SK-N-MC (cell line): ENCODE measurements at places on chromosomes 16 and 17.

- no peak for DNase-seq
Observed at GRCh38 chr17:431494-431893, 78.9 kb upstream of the RPH3AL start.

DNA sequence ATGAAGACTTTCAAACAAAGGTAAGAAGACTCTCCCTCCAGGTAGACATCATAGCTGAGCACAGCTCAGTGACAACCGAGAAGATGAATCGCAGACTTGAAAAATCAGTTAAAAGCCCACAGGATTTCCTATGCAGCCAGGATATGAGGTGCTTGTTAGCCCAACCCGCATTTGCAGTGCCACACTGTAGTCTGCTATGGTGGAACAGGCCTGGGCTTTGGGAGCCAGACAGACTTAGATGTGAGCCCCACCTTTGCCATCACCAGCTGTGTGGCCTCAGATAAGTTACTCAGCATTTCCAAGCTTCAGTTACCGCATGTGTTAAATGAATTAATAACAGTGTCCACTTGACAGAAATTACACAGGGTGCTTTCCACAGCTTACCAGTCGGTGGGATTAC lies 204.4 kb upstream of the HS3ST3A1 start:
- no peak for DNase-seq

- DNase-seq = no peak
Observed at GRCh38 chr16:66443269-66443652, 16.2 kb downstream of the BEAN1 start.

- DNase-seq = peak; percentile 18
Observed at GRCh38 chr17:29084541-29085146, 41.7 kb downstream of the PIPOX start.

- no peak for DNase-seq
Observed at GRCh38 chr16:1102921-1103635, 7.0 kb upstream of the C1QTNF8 start.

- no peak for DNase-seq
Observed at GRCh38 chr17:30819971-30820705, 4.4 kb downstream of the CRLF3 start.

GRCh38 chr17:282912-283882 lies 69.4 kb downstream of the RPH3AL start:
- no peak for DNase-seq

DNA sequence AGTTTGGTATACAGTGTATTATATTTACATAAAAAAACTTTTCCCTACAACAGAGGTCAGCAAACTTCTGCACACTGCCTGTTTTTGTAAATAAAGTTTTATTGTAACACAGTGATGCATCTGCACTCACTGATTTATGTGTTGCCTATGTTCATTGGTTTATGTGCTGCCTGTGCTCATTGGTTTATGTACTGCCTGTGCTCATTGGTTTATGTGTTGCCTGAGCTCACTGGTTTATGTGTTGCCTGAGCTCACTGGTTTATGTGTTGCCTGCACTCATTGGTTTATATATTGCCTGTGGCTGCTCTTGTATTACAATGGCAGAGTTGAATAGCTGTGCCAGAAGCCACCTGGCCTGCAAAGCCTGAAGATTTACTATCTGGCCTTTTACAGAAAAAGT lies 81.6 kb downstream of the MYH11 start:
- no peak for DNase-seq

GRCh38 chr17:5922476-5922875 lies 147.7 kb upstream of the WSCD1 start:
- DNase-seq = no peak

DNA sequence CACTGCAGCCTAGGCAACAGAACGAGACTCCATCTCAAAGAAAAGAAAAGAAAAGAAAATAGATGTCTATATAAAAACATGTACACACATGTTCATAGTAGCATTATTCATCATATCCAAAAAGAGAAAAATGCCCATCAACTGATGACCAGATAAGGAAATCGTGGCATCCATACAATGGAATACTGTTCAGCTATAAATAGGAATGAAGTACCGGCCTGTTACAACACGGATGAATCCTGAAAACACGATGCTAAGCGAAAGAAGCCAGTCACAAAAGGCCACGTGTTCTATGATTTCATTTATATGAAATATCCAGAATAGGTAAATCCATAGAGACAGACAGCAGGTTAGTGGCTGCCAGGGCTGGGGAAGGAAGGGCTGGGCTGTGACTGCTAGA lies 65.8 kb downstream of the TBC1D16 start:
- DNase-seq = no peak

- DNase-seq = no peak
Observed at GRCh38 chr17:77326076-77326591, 185.4 kb downstream of the SEC14L1 start.

DNA sequence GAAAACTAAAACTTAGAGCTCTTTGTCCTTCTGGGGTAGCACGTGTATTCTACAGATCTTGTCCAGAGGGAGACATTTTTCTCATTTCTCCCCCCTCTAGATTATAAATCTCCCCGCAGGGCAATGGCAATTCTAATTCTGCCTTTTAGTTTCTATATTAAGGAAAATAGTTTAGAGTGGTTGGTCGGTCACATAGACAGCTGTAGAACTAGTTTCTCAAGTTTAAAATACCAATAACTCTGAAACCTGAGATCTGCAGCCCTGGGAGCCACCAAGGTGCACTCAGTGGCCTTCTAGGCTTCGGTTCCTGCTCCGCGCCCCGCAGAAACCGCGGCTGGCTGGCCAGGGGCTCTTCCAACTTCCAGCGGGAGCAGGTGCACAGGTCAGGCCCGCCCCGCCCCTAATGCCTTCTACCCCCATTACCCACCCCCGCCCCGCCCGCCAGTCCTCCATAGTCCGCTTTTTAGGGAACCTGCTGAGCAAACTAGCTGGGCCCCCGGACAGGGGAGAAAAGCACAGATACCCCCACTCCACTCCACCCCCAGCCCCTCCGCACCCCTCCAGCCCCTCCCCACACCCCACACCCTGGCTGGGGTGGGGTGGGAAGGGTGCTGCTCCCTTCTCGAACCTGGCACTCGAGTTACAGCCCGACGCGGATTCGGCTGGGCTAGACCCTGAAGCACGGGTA lies 431 bp downstream of the SLFN11 start:
- DNase-seq = no peak

GRCh38 chr16:30786936-30787612 lies at the start of gene ZNF629:
Gene ZNF629 (minus strand): TSS chr16:30787205. CDS start chr16:30784482, 2,723 bp downstream.
- DNase-seq = no peak

DNA sequence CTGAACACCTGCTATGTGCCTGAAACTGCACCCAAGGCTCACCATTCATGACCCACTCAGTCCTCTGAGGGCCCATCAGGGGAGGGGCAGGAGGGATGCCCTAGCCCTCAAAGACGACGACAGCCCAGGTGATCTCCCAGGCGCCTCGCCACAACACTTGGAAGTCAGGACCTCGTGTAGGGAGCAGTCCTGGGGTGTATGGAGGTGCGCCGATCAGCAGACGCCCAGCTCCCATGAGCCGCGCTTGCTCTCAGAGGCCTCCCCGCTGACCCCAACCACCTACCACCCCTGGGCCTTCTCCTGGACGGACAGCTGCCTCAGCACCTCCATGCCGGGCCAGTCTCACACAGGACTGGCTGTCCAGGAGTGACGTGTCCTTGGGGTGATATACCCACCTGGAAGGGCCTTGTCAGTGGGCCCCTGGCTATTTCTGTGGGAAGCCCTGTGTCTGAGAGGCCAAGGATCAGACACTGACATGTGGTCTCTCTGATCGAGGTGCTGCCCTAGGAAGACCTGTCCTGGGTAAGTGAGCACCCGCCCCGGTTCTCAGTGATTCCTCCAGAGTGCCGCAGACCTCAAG lies 26.7 kb downstream of the KDM8 start:
- no peak for DNase-seq

GRCh38 chr17:50948711-50949110 lies 82.6 kb upstream of the TOB1 start:
- DNase-seq = no peak

DNA sequence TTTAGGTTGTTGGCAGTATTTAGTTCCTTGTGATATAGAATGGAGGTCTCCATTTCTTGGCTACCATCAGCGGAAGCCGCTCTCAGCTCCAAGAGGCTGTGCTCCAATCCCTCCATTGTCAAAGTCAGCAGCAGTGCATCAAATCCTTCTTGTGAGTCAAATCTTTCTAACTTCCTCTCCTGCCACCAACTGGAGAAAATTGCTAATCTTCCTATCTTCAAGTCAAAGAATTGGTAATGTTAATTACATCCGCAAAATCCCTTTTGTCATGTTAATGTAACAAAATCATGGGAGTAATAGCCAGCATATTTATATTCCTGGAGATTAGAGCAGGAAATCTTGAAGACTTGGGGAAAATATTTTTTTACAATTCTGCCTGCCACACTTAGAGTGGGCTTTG lies 436.4 kb upstream of the DYNLRB2 start:
- no peak for DNase-seq

DNA sequence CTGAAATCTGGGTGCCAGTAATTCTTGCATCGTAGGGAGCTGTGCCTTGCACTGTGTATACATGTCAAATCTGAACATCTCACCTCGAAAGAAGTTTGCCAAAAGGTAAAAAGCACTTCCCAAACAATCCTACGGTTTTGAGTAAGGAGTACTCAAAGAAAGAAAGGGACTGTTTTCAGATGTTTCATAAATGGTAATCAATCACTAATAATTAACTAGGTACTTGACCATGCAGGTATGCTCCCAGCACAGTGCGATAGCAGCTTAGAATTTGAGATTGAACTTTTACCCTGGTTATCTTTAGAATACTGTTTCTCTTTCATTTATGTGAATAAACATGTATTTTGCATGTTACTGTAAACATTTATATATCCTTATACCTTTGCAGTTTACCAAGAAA lies 39.0 kb downstream of the PRKCA start:
- no peak for DNase-seq

DNA sequence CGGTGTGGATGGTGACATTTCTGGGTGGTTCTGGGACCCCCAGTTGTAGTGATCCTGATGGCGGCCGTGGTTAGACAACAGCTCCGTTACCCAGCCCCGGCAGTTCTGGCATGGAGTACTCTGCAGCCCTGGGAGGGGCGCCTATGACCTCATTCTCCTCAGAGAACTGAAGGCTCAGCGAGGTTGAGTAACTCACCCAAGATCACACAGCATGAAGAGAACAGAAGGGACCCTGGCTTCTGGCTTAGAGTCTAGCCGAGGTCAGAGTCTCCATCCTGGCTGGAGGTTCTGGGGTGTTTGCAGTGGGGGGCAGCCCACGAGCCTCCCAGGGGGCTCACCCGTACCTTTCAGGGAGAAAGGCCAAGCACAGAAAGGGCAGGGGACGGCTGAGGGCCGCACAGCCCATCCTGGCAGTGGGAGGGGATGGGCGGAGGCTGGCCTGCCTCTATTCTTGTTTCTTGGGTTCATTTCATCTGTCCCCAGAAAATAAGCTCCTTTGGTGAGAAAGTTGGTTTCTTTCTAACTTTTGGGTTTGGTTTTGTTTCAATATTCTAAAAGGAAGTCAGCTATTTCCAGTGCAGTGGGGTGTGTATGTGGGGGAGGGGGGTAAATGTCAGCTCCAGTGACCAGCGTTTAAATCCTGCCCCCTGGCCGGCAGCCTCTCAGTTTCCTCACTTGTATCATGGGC lies 13.2 kb downstream of the ZFPM1 start:
- DNase-seq = no peak

DNA sequence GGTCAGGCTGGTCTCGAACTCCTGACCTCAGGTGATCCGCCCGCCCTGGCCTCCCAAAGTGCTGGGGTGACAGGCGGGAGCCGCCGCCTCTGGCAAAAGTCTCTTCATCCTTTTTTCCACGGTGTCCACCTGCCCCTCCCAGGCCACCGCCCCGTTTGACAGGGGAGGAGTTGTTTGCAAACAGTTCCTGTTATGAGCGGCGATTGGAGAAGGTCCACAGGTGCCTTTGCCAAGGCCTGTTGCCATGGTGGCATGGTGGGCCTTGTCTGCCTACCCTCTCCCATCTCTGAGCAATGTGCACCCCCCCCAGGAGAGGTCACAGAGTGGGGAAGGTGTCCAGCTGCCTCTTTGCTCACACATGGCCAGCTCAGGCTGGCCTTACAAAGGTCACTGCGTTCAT lies 16.0 kb upstream of the RAP1GAP2 start:
- no peak for DNase-seq

GRCh38 chr17:4573669-4574068 lies 10.7 kb upstream of the SMTNL2 start:
- DNase-seq = no peak

GRCh38 chr17:44536090-44536953 lies 21.0 kb upstream of the FZD2 start:
- DNase-seq = peak; percentile 55

GRCh38 chr16:88120812-88121211 lies 169.6 kb downstream of the BANP start:
- no peak for DNase-seq

- no peak for DNase-seq
Observed at GRCh38 chr17:3221850-3222249, 14.4 kb downstream of the OR1A1 start.

DNA sequence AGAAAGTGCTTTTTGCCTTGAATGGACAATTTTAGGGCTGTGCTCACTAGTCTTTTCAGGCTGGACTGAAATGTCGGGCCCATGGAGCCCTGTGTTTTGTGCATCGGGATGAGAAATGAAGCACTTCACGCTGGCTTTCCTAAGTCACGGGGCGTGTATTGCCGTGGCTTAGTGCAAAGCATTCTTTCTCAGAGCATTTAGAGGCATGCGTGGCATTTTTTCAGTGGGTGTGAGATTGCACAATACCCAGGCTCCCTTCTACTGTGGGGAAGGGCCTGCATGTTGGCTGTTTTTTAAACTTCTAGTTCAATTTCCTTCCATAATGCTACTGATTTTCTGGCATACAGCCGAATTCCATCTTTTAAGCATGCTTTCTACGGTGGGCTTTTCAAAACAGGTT lies 12.6 kb upstream of the POLR3E start:
- DNase-seq = no peak

GRCh38 chr17:73211745-73212144 lies 18.9 kb downstream of the COG1 start:
- DNase-seq = no peak

GRCh38 chr17:68603027-68603426 lies 1.9 kb upstream of the FAM20A start:
- no peak for DNase-seq

DNA sequence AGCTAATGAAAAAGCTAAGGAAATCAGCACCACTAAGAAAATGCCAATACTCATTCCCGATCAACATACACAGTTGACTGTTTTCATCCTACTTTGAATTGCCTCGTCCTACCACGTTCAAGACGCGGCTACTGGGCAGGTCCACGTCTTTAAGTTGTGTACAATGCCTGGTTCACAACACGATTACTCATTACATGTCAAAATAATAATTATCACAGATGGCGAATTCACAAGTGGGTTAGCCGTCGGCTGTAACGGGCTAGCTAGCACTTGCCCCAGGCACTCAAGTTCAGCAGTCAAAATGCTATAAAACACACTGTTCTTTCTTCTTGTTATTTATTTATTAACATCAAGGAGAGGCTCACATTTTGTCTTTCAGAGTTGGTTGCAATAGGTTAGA lies 124.2 kb downstream of the ZFHX3 start:
- DNase-seq = no peak
